ENCODE measurements at places on chromosomes 13 and 19.

- peak; percentile 82 for DNase-seq
- no peak overlapping the region for H3K4me3 ChIP-seq
- H3K36me3 ChIP-seq, result peaks cover 63% of the 10 kb centered on the region
- H3K27ac ChIP-seq, result no peak overlapping the region
- peaks cover 29% of the 10 kb centered on the region for H3K4me1 ChIP-seq
- no peaks in the 10 kb centered on the region for H3K27me3 ChIP-seq
Observed at GRCh38 chr19:10115392-10116084, 4.0 kb downstream of the P2RY11 start.

DNA sequence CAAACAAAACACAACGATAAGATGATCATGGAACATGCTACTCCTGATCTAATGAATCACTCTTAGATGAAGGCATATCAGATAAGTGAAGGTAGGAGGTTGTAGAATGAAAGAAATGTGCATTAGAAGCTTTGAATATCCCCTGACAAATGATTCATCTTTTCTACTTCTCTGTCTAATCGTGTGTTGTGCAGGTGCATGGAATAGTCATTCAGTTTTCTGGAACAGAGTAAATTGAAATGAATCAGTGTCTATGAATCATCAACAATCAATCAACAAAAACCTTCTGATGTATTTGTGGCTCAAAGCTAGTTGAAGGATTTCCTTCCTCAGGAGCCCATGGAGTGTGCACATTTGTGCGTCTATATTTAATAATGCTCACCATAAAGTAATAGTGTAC is 1290.4 kb upstream of the PCDH20 start:
- H3K27me3 ChIP-seq, result no peaks in the 10 kb centered on the region
- H3K4me3 ChIP-seq, result no peak overlapping the region

DNA sequence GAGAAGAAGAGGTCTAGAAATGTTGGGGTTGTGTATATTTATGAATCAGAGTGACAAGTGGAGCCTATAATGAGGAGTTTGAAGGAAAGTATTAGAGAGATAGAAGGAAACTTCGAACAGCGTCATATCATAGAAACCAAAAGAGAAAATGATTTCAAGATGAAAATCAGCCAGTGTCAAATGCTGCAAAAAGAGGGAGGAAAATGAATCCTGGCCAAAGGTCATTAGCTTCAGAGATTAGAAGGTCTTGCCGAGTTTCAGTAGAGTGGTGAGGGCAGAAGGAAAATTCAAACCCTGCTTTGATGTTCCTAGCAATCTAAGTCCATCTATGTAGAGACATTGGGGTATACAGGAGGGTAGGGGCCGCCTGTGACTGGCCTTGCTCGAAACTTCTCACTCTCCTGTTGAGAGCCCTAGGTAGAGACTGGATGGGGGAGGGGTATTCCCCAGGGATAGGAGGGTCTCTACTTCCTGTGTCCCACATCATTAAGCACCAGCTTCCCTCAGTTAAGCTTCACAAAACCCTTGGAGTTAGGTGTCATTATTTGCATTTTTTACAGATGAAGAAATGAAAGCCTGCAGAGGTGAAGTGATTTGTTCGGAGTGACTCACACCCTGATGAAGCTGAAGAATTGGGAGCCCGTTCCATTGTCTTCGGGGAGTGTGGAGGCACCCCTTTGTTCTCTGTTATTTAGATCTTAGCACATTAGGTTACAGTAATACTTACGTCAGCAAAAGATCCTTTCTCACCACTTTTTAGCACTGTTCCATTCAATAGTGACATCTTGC is 62.8 kb downstream of the FGF9 start:
- no peak overlapping the region for H3K27ac ChIP-seq
- H3K36me3 ChIP-seq, result no peaks in the 10 kb centered on the region
- no peak for DNase-seq
- H3K27me3 ChIP-seq, result no peaks in the 10 kb centered on the region
- H3K4me1 ChIP-seq, result no peaks in the 10 kb centered on the region

GRCh38 chr19:41705393-41706174 is 2.8 kb upstream of the CEACAM5 start:
- H3K4me3 ChIP-seq, result no peak overlapping the region
- H3K4me1 ChIP-seq, result peaks cover 13% of the 10 kb centered on the region
- no peaks in the 10 kb centered on the region for H3K36me3 ChIP-seq
- DNase-seq, result no peak

DNA sequence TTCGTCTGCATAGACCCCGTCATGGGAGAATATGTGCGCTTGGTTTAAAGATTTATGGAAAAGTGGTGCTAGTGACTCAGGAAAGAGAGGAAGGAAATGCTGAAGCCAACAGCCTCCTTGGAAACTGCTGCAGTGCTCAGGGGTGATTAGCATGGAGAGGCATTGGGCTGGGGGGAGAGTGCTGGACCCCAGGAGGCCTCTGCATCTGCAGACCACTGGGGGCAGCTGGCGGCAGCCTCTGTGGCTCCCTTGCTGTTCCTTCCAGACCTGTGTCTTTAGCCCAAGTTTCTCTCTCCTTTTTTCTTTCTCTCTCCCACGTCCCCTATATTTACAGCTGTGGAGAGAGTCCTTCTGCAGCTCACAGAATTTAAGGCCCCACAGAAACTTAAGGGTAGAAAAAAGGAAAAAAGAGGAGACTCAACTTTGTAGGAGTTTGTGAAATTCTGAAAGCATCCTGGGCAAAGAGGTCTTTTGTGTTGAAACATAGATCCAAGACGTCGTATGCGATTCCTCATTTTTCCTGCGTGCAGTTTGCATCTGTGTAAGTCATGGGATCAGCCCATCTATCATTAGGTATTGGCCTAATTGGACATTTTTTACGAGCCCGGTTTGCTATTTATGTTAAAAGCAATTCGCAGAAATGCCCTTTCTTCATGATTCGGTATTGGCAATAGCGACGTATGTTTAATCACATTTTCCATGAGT is 116.2 kb upstream of the ZNF536 start:
- H3K27ac ChIP-seq, result no peak overlapping the region
- H3K4me3 ChIP-seq, result no peak overlapping the region
- H3K36me3 ChIP-seq, result no peaks in the 10 kb centered on the region
- H3K4me1 ChIP-seq, result no peaks in the 10 kb centered on the region

GRCh38 chr19:17775991-17776803 is 18.7 kb upstream of the B3GNT3 start:
- no peak overlapping the region for H3K27ac ChIP-seq
- no peaks in the 10 kb centered on the region for H3K36me3 ChIP-seq
- no peak overlapping the region for H3K4me3 ChIP-seq
- peak; percentile 81 for DNase-seq

GRCh38 chr19:58218899-58219298 is 9.8 kb upstream of the ZNF544 start:
- DNase-seq, result no peak
- peaks cover under 1% of the 10 kb centered on the region for H3K36me3 ChIP-seq
- H3K27me3 ChIP-seq, result no peaks in the 10 kb centered on the region
- H3K27ac ChIP-seq, result no peak overlapping the region

- H3K27me3 ChIP-seq, result no peaks in the 10 kb centered on the region
- no peaks in the 10 kb centered on the region for H3K36me3 ChIP-seq
- H3K4me3 ChIP-seq, result no peak overlapping the region
- DNase-seq, result peak; percentile 41
- H3K4me1 ChIP-seq, result no peaks in the 10 kb centered on the region
Observed at GRCh38 chr19:4567584-4568071, 8.1 kb upstream of the SEMA6B start.

- no peak overlapping the region for H3K4me3 ChIP-seq
- no peaks in the 10 kb centered on the region for H3K27me3 ChIP-seq
- DNase-seq, result no peak
- no peaks in the 10 kb centered on the region for H3K4me1 ChIP-seq
- H3K36me3 ChIP-seq, result no peaks in the 10 kb centered on the region
Observed at GRCh38 chr19:51226067-51226466, 1.2 kb downstream of the CD33 start.

DNA sequence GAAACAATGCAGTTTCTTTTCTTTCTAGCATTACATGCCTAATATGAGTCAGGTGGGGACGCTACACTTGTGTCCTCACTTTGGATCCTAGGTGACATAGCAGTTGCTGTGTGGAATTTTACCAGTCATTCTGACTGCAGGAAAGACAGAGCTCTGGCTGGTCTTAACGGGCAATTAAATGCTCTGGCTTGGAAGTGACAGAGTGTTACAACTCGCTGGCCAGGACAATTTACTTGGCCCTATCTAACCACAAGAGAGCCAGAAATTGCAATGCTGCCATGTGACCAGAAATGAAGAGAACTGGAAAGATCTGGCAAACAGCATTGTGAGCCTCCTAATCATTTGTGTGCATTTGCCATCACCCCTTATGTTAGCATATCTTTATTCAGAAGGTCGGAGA is 351.1 kb downstream of the DCT start:
- H3K27ac ChIP-seq, result no peak overlapping the region
- no peak overlapping the region for H3K4me3 ChIP-seq
- no peaks in the 10 kb centered on the region for H3K4me1 ChIP-seq
- no peaks in the 10 kb centered on the region for H3K36me3 ChIP-seq
- no peaks in the 10 kb centered on the region for H3K27me3 ChIP-seq

- no peak overlapping the region for H3K4me3 ChIP-seq
- peaks cover 34% of the 10 kb centered on the region for H3K4me1 ChIP-seq
- no peaks in the 10 kb centered on the region for H3K27me3 ChIP-seq
- no peak for DNase-seq
Observed at GRCh38 chr19:17021793-17022590, 4.6 kb downstream of the CPAMD8 start.

DNA sequence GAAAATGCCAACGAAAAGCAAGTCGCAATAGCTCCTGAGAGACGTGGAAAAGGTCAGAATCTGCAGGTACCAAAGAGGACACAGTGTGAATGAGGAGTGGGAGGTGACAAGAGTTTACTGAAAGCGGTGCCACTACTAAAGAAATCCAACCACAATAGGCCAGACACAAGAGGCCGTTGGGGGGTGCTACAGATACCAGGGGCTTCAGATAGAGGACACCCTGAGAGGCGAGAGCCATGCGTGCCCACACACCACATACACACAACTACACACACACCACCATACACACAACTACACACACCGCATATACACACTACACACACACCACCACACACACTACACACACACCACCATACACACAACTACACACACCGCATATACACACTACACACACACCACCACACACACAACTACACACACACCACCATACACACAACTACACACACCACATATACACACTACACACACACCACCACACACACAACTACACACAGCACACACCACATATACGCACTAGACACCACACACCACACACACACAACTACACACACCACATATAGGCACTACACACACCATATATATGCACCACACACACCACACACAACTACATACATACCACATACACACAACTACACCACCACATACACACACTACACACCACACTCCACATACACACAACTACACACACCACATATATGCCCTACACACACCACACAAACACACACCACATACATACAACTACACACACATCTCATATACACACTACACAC is 28.5 kb downstream of the CRYL1 start:
- H3K27me3 ChIP-seq, result no peaks in the 10 kb centered on the region
- no peak for DNase-seq
- H3K36me3 ChIP-seq, result no peaks in the 10 kb centered on the region

Measured in upper lobe of left lung (tissue), 6 donors.